Ovary (tissue), 10 donors: ENCODE measurements at places on chromosomes 4 and X.
A peak's percentile ranks its signal among the peaks of the same experiment; 100 is the strongest.

DNA sequence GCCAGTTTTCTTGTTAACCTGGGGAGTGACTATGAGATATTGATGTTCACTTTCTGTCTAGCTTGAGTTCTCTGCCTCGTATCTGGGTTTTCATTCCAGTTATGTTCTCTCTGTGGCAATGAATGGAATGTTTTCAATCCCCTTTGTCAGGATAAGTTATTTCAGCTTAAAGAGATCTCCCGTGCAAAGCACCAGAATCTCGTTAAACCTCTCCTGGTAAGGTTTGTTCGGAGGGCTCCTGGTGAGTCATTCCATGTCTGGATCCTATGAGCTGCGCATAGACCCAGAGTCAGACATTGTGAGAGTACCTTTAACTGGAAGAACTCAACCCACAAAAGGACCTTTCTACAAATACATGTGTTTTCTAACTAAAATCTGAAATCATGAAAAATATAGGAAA is 51.0 kb downstream of the KDR start:
- no peak for DNase-seq

GRCh38 chr4:167032871-167033270 is 201.4 kb downstream of the SPOCK3 start:
- DNase-seq = no peak

GRCh38 chrX:7943600-7944245 is 16.5 kb upstream of the PNPLA4 start:
- DNase-seq = no peak

- DNase-seq = no peak
These were observed 274.1 kb upstream of the MAGEB2 start for GRCh38 chrX:29941287-29941686.

- DNase-seq = no peak
These were observed 313.9 kb downstream of the TECRL start for GRCh38 chr4:64095398-64095797.

- DNase-seq = peak; percentile 50
These were observed 105.2 kb downstream of the RBM47 start for GRCh38 chr4:40524366-40525041.

DNA sequence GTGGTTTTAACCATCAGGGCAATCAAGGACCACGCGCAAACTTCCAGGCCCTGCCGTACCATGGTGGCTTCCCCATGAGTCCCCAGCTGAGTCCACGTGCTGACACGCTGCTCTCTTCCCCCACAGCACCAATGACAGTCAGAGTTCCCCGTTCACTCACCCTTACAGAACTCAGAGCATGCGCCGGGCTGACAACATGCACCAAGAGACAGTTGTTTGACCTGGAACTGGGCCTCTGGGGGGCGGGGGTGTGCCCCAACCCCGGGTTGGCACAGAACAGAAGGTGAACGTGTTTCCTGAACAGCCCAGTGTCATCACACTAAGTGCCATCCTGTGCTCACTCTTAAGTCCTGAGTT is 29.4 kb downstream of the IRF2 start:
- no peak for DNase-seq

DNA sequence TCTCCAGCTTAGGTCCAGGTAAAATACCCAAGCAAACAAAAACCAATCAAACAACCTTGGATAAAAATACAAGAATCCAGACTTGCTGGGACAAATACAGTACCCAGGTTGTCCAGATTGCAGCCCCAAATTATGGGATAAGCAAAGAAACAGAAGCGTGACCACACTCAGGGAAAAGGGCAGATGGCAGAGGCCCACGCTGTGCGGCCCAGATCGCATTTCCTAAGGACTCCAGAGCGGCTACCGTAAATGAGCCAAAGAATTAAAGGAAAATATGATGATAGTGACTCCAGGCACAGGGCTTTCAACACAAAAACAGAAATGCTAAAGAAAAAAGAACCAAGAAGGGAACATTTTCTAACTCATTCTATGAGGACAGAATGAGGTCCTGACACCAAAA is 50.3 kb downstream of the FGFRL1 start:
- no peak for DNase-seq

DNA sequence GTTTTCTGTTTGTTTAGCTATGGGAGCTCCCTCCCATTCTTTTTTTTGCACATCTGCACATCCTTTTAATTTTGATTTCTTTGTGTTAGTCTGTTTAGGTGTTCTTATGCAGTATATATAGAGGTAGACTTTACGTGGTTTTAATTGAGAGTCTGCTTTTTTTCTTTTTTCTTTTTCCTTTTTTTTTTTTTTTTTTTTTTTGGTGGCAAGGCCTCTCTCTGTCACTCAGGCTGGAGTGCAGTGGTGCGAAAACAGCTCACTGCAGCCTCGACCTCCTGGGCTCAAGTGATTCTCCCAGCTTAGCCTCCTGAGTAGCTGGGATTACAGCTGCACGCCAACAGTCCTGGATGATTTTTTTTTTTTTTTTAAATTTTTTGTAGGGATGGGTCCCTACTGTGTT is 68.2 kb downstream of the FAM193A start:
- no peak for DNase-seq
